Activated CD4-positive, CD25-positive, alpha-beta regulatory T cell (primary cell): ENCODE measurements at places on chromosomes 16 and 17.
A peak's percentile ranks its signal among the peaks of the same experiment; 100 is the strongest.

DNA sequence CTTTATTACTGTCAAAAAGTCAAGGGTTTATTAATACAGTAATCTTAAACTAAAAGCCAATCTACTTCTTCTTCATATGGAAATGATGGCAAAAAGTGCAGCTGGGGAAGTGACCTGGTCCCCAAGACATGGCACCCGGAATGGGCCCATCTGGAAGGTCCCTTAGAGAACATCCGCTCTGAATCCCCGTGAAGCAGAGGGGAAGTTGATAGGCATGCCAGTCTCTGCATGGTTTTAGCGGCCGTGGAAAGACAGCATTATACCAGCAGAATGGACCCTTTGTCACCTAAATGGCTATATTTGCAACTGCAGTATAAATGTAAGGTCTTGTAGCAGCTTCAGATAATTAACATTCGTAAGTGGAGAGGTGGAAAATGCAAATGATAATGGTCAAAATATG lies 32.4 kb downstream of the COTL1 start:
- DNase-seq = no peak

- DNase-seq = no peak
Measured at GRCh38 chr17:19247473-19247872, 10.3 kb downstream of the EPN2 start.

DNA sequence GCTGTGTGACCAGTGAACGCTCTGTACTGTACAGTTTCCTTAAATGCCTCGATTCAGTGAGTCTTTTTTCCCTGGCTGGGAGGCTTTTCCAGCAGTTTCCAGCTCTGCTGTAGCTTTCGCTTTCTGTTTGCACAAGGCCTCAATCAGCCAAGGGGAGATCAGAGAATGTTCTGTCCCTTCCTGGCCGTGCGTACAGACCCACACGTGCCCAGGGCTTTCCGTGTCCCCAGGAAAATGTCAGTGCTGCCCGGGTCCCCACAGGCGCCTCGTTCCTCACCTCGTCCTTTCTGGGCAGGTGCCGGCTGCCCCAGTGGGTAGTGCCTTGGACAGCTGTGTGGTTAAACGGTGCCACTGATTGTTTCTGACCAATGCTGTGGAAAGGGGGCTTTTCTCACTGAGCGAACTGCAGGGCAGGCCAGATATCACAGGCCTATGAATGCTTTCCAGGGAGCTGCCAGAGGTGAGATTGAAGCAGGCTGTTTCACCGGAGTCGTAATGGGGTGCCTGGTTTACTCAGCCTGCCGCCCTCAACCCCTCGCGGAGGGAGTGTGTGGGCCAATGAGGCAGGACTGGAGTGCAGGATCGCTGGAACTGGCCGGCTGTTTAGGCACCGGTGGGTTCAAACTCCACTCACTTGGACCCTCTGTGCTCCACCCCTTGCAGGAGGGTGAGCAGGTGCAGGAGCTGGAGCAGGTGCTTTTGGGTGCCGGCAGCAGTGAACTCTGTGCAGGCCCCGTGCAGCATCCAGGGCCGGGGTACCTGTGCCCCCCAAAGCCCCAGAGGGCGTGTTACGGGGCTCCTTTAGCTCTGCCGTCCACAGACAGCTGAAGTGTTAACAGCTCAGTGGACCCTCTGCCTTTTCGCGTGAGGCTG lies 44.4 kb downstream of the ZNF778 start:
- DNase-seq = no peak

DNA sequence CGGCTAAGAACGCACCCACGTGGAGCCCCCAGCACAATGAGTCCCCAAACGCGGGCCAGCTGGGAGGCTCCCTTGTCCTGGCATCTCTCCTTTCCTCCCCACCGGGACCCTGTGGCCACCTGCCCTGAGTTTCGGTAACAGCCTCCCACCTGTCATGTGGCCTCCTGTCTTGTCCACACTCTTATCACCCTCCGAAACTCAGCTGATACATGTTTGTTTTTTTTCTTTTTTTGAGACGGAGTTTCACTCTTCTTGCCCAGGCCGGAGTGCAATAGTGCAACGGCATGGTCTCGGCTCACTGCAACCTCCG lies 105.7 kb upstream of the CREBBP start:
- DNase-seq = no peak

DNA sequence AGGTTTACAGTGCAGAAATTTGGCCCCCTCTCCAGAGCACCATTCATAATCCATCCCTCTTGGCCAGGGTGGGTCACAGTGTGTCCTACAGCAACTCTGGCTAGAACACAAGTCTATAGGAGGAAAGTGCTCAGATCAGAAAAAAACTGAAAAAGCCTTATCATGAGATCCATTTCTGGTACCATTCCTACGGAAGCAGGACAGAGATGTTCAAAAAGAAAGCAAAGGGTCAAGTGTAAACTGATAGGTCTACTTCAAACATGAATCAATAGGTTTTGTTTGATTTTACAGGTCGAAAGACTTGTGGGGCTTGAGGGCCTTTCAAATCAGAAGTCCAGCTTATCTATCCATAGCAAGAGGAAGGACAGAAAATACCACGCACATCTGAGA lies 326.4 kb downstream of the SOX9 start:
- no peak for DNase-seq

- DNase-seq = no peak
Measured at GRCh38 chr16:67926181-67926750, 5.4 kb downstream of the CTRL start.

GRCh38 chr16:74601126-74601871 lies 5.6 kb downstream of the GLG1 start:
- peak; percentile 48 for DNase-seq

DNA sequence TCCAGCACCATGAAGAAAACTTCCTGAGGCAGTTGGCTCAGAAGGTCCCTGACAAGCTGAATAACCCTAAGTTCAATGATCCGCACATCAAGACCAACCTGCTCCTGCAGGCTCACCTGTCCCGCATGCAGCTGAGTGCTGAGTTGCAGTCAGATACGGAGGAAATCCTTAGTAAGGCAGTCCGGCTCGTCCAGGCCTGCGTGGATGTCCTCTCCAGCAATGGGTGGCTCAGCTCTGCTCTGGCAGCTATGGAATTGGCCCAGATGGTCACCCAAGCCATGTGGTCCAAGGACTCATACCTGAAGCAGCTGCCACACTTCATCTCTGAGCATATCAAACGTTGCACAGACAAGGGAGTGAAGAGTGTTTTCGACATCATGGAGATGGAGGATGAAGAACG lies 88.4 kb upstream of the SMURF2 start:
- DNase-seq = no peak

DNA sequence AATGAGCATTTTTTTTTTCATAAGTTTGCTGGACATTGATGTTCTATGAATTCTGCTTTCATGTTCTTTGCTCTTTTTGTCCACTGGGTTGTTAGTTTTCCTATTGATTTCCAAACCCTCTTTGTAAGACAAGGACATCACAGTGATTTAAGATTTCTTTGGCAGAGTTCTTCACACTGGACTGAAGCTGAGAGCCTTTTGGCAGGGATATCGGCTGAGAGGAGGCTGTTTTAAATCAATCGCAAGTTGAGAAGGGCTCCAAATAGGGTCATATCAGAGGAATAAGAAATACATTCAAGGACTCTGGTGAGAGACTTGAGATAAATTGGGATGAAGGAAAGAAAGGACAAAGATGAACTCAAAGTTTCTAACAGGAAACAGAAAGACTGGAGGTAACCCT lies 165.8 kb upstream of the AXIN2 start:
- DNase-seq = no peak

DNA sequence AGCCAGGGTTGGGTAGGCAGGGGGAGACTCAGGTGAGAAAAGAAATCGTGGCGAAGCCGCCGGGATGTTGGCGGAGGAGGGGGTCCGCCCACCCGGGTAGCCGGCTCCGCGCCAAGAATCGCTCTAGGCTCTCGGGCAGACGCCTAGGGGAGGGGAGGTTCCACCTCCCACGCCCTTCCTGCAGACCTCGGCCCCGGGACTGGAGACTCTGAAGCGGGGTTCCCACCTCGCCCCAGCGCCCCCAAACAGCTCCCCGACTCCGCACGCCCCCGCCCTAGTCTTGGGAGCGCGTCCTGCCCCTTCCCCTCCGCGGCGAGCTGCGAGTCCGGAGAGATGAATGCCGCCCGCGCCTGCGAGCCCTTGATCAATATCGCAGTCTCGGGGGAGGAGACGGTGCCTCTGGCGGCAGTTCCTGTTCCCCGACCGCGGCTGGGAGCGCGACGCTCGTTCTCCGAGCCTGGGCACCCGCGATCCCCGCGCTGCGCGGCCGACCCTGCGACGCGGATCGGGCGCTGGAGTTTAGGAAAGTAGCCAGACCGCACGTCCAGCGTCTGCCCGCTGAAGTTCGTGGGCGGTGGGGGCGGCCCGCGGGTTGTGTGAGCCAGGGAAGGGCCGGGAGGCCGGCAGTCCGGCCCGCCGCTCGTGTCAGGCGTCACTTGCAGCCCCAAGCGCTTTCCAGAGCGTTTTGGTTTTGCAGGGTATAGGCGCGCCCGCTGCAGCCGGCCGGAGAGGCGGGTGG lies 790 bp downstream of the CRHR1 start:
- DNase-seq = no peak
